GM23248 (cell line): ENCODE measurements at places on chromosomes 11 and 22.

DNA sequence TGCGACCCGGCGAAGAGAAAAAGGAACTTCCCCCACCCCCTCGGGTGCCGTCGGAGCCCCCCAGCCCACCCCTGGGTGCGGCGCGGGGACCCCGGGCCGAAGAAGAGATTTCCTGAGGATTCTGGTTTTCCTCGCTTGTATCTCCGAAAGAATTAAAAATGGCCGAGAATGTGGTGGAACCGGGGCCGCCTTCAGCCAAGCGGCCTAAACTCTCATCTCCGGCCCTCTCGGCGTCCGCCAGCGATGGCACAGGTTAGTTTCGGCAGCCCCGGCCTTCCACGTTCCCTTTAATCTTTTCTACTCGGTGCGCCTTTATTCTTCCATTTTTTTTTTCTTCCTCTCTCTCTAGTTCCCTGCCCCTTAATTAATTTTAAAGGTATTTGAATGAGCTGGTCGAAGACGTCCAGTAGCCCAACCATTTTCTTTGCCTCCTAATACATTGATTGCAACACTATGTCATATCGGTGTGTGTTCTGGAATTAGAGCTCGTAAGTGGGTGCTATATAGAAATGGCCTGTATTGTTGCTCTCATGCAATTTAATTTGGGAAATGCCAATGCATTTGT is 537 bp downstream of the EP300 start:
- peak; percentile 69 for DNase-seq

- peak; percentile 51 for DNase-seq
Measured at GRCh38 chr22:50469377-50470305, 5.2 kb downstream of the SBF1 start.

DNA sequence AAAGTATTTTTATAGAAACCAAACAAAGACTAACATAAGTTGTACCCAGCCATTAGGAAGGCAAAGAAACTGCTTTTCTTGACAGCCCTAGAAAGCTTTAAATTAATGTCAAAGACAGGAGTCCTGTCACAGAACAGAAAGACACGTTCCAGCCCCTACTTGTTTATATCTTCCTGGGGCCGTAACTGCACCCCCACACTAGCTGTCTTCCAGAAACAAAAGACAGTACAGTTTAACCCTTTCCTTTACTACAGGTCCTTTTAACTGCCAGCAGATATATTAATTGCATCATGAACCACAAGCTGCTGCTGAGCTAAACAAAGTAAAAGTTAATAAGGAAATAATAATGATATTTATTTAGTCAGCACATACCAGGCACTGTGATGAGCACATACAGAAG is 20.3 kb upstream of the CFAP300 start:
- DNase-seq: no peak

DNA sequence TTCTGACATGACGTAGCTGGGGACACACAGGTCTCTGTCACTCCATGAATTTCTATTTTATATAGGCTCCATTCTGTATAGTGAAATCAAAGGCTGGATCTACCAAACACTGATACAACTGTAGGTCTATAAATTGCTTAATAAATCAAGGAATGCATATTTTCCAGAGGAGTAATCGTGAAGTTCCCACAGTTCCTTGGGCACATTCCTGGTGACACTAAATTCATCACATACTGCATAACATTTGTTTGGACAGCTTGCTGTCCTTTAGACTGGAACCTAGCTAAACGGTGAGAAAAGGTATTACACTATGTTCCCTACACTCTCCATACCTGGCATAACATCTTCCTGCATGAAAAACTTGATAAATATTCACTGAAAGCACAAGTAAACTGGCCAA is 41.6 kb upstream of the UCP3 start:
- peak; percentile 40 for DNase-seq

DNA sequence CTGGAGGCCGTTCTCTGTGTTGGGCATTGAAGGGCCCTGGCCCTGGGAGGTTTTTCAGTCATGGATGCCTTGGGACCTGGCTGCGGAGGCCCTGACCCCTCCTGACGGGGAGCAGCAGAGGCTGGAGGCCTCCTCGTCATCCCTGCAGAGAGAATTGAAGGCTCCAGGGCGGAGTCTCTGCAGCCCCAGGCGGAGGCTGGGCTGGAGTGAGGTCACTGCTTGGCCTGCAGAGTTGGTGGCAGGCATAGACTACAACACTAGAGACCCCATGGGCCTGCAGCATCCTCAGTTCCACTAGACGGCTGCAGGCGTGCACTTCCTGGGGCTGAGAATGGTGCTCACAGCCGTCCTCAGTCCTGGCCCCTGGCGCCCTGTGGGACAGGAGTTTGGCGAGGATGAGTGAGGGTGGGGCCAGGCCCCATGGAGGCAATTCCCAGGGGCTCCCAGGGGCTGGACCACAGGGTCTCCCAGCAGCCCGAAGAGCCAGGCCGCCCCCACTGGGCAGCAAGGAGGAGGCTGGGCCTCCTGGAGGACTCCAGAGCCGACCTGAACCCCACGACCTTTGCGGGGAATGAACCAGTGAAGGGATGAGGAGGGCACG is 1194.9 kb downstream of the BRD1 start:
- DNase-seq: no peak

GRCh38 chr22:20565079-20565734 is 57.8 kb downstream of the MED15 start:
- peak; percentile 47 for DNase-seq

GRCh38 chr11:11981364-11981763 is 27.1 kb downstream of the DKK3 start:
- DNase-seq: no peak

GRCh38 chr11:116193321-116194131 is 579.3 kb downstream of the BUD13 start:
- DNase-seq: peak; percentile 46

- no peak for DNase-seq
Measured at GRCh38 chr11:2777871-2778629, 78.3 kb upstream of the KCNQ1OT1 start.

DNA sequence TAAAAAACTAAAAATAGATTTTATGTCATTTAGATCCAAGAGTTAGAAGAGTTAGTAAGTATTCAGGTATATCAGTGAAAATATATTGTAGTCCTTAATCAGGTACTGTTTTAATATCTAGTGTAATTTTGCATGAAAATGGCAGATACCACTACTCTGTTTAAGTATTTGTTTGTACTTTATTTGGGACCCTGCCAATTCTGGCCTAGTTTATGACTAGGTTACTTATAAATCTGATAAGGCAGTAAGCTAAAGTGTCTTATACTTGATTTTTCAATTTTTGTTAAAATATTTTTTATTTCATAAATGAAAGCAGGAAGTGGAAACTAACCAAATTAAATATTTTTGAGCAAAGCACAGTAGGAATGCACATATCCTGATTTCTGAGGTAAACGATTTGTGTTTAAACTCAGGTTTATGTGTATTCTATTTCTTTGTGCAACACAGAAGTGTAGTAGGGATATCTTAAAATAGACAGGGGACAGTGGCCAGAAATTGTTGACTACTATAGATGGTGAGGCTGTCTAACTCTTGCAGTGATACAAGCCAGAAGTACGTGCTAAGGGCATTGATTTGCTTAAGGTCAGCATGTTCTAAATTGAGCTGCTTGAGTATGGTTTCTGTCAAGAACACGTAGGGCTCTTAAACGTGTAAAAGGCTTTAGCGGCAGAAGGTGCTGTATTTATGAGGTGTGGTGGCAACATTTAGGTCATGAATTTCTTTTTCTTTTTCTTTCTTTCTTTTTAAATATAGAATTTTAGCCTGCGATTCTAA is 34.0 kb downstream of the HIPK3 start:
- no peak for DNase-seq

DNA sequence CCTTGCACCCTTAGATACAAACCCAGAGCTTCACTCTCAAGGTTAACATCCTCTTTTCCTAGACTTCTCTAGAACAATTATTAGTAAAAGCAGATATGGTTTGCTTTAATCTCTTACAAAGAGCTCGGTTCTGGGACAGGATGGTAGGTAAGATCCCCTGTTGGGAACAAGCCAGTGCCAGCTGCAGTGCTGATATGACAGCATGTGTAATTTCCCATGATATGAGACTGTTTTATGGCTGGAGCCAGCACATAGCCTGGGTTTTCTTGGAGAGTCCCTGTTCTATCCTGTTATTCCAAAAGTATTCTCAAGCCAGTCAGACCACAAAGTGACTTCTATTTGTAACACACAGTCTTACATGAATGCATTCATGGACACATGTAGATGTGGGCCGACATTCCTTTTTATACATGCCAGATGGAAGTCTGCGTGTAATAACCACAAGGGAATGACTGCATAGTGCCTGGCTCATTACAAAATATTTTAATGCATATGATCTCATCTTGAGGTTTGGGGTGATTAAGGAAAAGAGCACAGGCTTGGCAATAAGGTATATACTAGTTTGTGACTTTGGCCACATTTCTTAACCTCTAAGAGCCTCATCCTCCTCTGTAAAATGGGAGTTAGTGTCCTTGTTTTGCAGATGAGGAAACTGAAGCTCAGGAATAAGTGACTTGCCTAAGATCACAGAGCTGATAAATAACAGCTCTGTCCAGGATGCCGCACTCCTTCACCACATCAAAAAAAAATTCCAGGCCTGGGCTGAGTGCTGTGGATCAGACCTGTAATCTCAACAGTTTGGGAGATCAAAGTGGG is 21.8 kb downstream of the CLMP start:
- DNase-seq: peak; percentile 98

GRCh38 chr22:39290724-39291161 is 28.7 kb downstream of the RPL3 start:
- peak; percentile 20 for DNase-seq

DNA sequence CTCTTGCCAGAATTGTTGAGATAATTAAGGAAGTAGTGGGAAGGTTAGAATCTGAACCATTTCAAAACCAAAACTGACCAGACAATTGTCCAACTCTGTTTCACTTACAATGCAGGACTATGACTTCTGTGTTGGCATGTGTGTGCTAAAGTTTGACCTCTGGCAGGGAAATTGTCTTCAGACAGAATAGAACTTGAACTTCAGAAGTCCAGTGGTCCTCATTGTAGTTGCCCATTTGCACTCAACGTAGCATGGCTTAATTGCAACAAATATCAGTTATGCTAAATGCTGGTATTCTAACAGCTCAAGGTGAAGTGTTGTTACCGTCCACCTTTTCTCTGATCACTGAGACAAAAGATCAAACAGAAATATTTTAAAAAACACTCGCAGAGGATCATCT is 47.2 kb downstream of the BLID start:
- DNase-seq: no peak

GRCh38 chr11:46889689-46890475 is 28.5 kb downstream of the LRP4 start:
- DNase-seq: peak; percentile 80

GRCh38 chr11:132154781-132155180 is 784.4 kb downstream of the NTM start:
- DNase-seq: no peak

DNA sequence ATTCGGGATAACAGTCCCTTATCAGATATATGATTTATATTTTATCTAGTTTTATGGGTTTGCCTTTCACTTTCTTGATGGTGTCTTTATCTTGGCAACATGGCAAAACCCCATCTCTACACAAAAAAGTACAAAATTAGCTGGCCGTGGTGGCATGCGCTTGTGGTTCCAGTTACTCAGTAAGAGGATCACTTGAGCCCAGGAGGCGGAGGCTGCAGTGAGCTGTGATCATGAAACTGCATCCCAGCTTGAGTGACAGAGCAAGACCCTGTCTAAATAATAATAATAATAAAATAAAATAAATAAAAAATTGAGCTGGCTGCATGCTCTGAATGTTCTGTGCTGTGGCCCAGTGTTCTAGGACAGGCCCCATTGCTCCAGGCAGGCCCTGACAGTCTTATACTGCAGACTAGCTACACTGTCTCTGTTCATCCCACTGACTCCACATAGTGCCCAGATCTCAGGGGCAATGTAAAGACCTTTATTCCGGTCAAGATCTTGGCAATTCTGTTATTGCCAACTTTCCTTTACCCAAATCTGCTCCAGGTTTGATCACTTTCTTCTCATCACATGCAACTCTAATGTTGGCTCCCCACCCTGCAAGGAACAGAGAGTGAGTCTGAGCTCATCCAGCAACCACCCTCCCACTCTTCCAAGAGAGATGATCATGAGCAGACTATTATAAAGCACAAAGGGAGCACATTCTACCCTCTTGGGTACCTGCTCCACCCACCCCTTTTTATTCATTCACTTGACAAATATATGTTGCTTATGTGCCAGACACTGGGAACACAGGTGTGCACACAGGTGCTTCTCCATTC is 8.8 kb downstream of the HSPA8 start:
- DNase-seq: no peak

DNA sequence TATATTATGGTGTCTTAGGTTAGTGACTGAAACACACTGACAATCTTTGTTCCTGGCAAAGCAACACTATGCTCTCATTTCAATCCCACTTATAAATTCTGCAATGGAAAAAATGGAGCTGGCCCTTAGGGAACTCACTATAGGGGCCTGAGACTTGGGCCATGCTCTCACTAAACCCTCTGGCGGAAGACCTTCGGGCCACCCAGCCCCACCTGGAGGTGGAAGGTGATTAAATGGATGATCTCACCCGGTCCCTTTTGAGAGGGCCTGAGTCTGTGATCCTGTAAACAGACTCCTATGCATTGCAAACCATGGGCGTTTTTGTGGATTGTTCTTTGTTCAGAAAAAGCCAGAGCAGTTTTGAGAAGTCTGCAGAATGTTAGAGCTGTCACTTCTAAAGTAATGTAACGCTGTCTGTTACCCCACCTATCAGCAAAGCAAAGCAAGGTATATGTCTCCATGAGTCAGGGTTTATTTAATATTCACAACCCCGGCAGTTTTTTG is 17.0 kb upstream of the CDON start:
- no peak for DNase-seq

GRCh38 chr11:65014726-65015227 is 817 bp downstream of the ARL2 start:
- DNase-seq: no peak

DNA sequence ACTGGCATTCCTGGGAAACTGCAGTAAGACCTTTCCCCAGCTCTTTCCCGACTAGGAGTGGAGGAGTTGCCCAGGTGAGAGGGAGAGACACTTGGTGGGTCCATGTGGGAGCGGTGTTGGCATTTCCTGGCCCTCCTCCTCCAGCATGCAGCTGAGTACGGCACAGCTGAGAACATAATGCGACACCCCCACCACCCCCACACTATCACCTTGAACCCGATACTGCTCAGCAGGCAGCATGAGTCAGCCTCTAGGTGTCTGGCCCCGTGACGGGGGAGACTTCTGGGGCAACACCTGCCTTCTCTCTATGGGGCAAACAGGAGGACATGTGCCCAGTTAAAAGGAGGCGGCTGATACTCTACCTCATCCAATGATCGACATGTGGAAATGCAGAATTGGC is 64.4 kb downstream of the PKNOX2 start:
- no peak for DNase-seq

GRCh38 chr11:130064596-130064995 is 5.1 kb upstream of the APLP2 start:
- no peak for DNase-seq
